ENCODE measurements at places on chromosomes 13 and 19.

GRCh38 chr13:112968380-112968909 lies 569 bp upstream of the MCF2L start:
- DNase-seq: peak; percentile 27

- DNase-seq: no peak
Measured at GRCh38 chr19:17929056-17929455, 3.8 kb upstream of the CCDC124 start.

- DNase-seq: no peak
Measured at GRCh38 chr19:18946918-18947317, 5.9 kb upstream of the HOMER3 start.

DNA sequence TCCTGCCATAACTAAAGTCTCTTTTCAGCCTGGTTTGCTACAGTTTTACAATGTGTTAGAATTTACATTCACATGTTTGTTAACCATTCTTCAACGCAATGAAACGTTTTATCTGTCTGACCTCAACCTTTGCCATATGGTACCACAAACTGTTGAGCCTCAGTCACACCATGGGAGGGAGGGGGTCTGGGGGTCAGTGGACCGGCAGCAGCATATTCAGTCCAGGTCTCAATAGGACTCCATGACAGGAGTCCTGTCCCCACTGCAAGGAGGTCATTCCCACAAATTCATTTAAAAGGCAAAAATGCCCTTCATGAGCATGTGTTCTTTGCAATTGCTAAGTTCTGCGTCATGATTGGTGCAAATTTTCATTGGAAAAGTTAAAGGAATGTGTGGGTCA lies 66.6 kb upstream of the OLFM4 start:
- no peak for DNase-seq

DNA sequence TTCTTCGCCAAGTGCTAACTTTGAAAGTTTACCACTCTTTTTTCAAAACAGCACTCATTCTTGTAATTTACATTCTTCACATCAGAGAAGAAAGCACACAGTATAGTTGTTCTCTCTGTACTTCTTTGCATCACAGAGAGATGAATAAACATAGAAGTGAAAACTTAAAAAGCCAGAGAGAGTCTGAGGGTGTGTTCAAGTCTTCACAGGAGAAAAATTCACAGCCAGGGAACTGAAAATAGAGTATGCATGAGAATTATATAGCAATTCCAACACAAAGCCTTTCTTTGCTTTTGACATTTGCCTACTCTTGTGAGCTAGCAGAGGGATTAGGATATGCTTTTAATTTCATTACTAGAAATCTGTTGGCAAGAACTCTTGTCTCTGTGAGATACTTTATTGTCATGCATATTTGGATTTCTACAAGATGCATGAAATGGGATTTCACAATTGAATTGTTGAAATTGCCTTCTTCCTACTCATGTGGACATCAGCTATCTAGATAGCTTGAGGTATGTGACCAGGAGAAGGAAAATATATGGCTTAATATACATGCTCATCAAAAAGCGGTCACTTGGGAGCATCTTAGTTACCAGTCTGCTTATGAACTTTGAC lies 166.1 kb downstream of the SLC7A1 start:
- no peak for DNase-seq

DNA sequence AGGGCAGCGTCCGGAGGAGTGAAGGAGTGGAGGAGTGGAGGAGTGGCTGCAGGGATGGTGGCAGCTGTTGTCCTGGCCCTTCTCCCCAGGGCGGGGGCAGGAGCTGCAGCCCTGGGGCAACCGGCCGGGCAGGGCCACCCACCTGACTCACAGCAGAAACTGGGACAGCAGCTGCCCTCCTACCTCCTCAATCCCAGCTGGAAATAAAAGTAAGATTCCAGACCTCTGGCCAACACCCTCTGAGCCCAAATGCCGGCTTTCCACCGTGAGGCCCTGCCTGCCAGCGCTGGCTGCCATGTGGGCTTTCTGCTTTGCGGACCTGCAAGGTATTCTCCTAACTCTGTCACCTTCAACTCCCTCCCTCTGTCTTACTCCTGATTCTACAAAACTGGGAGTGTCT lies 3.3 kb upstream of the CLPP start:
- DNase-seq: no peak

DNA sequence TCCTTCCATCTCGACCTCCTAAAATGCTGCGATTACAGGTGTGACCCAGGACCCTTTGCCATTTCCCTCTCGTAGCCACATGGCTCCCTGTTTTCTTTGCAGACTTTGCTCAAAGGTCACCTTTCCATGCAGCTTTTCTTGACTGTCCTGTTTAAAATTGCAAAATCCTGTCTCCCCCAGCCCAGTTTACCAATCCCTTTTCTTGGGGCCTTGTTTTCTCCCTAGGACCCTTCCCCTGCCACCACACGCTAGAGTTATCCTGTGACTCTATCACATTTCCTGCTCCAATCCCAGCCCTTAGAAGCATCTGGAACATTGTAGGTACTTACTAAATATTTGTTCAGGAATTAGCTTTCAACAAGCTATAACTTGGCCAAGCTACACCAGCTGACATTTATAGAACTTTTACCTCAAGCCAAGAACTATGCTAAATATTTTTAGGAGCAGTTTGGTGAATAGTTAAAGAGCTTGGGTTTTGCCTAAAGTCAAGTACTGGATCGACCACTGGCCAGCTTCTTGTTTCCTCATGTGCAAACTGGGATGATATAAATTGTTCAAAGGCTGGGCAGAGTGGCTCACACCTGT lies 9.1 kb upstream of the SERTAD3 start:
- no peak for DNase-seq

DNA sequence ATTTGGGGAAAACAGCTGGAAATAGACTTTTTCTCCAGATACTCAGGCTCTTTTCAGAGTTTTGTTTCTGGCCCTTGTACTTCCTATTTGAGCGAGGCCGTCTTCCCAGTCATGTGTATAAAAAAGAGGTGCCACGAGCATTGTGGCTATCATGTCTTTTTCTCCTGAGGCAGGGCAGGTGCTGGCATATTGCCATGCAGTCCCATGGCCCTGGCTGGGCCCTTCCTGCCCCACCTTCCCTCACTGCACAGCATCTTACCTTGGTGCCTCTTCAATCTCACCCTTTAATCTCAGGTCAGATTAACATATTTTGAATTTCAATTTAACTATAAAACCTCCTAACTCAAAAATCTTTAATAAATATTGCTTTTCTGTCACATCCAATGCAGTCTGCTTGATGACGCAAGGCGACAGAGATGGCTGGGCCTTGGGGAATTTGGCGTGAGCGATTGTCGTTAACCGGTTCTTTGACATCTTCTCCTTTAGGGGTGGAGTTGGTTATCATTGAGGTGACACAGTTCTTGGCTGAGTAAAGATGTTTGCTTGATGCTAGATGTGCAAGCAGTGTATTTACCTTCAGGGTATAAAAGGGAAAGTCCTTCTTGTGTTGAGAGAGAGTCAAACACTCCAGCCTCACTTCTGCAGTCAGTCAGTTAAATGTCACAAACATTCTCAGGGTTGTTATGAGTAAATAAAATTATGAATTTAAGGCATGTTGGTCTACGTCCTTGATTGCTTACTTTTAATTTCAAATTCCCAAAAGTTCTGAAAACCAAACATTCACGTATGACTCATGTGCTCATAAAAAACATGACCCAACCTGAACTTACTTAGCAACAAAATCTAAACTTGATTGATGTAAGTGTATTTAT lies 289.9 kb downstream of the MYO16 start:
- no peak for DNase-seq

- peak; percentile 45 for DNase-seq
Measured at GRCh38 chr13:30927595-30927994, 4.9 kb upstream of the TEX26 start.

GRCh38 chr19:39539165-39539517 lies 820 bp downstream of the EID2 start:
- DNase-seq: no peak

- no peak for DNase-seq
Measured at GRCh38 chr19:3814648-3815047, 28.5 kb upstream of the MATK start.

- DNase-seq: peak; percentile 54
Measured at GRCh38 chr19:40143612-40144011, 47.6 kb upstream of the MAP3K10 start.

DNA sequence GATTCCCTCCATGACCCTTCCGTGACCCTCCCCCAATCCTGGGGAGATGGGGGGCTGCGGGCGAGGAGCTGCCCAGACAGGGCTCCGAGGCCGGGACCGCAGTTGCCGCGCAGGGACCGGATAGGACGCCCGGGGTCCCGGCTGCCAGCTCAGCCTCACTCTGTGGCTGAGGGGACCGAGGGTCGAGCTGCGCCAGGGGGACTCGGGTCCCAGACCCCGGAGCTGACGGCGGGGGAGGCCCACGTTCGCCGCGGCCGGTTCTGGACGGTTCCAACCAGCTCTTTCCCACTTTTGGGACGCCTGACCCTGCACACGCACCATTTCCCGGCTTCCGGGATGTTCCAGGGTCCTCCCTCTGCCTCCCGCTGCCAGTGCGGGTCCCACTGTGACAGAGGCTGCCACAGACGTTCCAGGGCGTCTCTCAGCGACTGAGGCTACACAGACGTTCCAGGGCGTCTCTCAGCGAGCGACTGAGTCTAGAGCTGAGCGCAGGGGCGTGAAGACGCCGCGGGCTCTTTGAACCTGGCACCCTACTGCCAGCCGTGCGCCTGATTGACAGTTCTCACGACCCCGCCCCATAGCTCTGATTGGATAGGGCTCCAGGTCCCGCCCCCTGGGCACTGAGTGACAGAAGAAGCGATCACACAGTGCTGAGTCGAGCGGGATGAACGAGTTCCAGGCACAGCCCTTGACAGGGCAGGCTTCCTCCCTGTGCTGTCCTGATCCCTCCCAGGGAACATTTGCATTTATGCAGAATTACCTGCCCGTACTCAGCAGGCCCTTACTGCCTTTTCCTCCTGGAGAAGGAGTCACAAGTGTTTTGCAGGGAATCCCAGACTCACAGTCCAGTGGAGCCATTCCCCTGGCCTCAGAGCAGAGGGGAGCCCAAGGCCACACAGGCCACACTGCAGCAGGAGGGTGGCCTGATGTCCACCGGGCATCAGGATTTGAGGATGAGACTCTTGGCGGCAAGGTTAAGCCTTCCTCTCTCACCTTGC lies at the start of gene ZNF563:
Gene ZNF563 (minus strand): TSS at position 472 of the 998 bp plus-strand sequence. CDS start 151 bp downstream, at position 321.
- DNase-seq: peak; percentile 99

DNA sequence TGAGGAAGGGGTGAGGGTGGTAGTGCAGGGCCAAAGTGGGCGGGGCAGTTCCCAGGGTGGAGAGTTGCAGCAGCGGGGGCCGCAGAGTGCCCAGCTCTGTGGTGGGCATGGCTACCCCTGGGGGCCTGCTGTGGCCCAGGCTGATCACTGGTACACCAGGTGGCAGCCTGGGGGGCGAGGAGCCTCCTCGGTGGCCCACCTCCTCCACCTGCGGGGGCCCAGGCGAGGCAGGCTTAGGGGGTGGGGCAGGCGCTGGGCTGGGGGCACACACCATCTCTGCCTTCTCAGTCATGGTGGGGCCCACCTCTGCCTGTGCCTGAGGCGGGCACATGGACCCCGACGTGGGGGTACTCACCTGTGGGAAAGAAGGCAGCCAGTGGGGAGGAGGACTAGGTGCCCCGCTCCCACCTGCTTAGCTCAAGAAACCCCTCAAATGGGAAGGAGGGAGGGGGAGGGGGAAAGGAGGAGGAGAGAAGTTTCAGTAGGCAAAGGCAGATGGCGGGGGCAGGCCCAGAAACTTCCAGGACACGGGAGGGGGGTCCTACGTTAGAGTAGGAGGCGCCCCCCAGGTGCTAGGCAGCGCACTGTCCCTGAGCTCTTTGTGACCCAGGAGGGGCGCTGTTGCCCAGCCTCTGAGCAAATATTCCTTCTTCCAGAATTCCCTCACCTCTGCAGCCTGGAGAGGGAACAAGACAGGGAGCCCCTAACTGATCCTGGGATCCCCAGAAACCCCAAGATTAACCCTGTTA lies 1.6 kb downstream of the LYL1 start:
- DNase-seq: no peak

- no peak for DNase-seq
Measured at GRCh38 chr13:110812869-110813645, 99.6 kb downstream of the ING1 start.

DNA sequence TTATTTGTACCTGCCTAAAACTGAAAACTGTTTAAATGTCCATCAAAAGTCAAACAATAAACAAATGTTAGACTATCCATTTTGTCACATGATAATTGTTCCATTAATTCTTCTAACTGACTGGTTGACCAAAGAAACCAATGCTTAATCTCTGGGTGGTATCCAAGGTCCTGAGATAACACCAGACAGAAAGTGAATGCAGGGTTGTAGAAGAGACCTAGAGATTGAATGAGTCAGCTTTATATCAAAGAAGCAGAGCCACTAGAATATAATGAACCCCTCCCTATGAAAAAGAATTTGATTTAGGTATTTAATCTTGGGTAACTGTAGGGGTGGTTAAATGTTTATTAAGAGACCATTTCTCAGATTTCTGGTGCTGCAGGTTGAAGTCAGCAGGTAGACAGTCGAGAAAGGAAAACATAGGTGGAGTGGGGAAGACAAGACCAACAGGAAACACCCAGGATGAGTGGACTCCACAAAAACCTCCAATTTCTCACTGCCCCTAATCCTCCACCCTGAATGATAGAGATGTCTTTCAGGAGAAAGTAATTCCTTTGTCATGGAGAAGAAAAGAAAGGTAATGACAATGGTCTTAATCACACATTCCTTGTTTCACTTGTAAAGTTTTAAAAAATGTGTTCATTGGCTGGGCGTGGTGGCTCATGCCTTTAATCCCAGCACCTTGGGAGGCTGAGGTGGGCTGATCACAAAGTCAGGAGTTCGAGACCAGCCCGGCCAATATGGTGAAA lies 536.4 kb downstream of the IRS2 start:
- no peak for DNase-seq

- DNase-seq: no peak
Measured at GRCh38 chr13:24684600-24684998, 4.4 kb downstream of the ATP12A start.

- DNase-seq: no peak
Measured at GRCh38 chr19:35122687-35123551, 7.3 kb downstream of the FXYD3 start.

- DNase-seq: peak; percentile 34
Measured at GRCh38 chr13:99658261-99658991, 157.2 kb downstream of the TM9SF2 start.

GRCh38 chr19:50330365-50331078 lies 1.3 kb upstream of the KCNC3 start:
- peak; percentile 89 for DNase-seq

- DNase-seq: no peak
Measured at GRCh38 chr13:45809801-45810394, 41.7 kb downstream of the SIAH3 start.

- peak; percentile 84 for DNase-seq
Measured at GRCh38 chr19:18450931-18451836, 13.3 kb upstream of the ISYNA1 start.

GRCh38 chr13:31227870-31228269 lies 28.1 kb downstream of the B3GLCT start:
- DNase-seq: no peak

DNA sequence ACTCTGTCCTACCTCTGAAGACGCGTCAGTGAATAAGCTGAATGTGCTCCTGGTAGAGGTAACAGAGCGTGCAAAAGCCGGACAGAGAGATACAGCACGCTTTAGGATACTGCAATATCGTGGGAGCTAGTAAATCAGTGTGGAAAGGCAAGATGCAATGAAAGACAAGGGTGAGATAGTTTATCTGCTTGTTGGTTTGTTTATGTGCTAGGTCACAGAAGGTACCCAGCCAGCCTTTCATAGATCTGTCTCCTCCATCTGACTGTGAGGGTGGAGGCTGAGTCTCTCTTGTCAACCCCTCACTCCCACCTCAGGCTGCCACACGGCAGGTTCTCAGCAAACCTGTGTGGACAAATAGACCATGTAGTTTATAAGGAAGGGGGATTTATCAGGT lies 904 bp upstream of the GIPC1 start:
- no peak for DNase-seq

GRCh38 chr19:51751655-51752054 lies at the start of gene FPR1:
TSS of gene FPR1 (minus strand) at chr19:51751878. CDS start at chr19:51746994, 4,884 bp downstream.
- no peak for DNase-seq
